Activated B cell treated with CpG ODN at 0.5 μM for 24 hours (primary cell): ENCODE measurements at places on chromosomes 7 and 10.

GRCh38 chr7:20241911-20242261, 24.7 kb upstream of the MACC1 start:
- DNase-seq = no peak

DNA sequence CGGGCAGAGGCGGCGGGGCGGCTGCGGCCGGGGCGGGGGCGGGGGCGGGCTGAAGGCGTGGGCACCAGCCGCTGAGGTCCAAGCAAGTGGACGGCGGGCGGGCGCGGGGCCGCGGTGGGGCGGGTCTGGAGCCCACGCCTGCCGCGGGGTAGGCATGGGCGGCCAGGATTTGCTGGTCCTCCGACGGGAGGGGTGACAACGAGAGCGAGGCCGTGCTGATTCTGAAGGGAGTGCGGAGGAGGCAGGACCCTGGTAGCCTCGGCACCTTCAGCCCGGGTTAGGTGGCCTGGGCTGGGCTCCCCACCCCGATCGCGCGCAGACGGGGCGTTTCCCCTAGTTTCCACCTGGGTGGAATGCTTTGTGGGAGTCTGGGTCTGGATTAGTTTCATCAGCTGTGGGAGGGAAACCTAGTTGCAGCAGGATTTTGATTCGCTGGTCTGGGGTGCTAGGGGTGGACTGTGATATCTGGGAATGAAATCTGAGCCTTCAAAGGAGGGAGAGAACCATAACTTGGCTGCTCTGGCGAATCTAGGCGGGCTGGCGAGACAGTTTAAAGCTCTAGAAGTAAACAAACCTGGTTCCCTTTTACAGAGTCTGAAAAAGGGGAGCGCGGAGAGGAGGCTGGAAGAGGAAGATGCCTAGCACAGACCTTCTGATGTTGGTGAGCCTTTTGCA, 609 bp downstream of the SGPL1 start:
- DNase-seq = no peak

- no peak for DNase-seq
These were observed 103.8 kb downstream of the ATE1 start for GRCh38 chr10:121823993-121824463.

DNA sequence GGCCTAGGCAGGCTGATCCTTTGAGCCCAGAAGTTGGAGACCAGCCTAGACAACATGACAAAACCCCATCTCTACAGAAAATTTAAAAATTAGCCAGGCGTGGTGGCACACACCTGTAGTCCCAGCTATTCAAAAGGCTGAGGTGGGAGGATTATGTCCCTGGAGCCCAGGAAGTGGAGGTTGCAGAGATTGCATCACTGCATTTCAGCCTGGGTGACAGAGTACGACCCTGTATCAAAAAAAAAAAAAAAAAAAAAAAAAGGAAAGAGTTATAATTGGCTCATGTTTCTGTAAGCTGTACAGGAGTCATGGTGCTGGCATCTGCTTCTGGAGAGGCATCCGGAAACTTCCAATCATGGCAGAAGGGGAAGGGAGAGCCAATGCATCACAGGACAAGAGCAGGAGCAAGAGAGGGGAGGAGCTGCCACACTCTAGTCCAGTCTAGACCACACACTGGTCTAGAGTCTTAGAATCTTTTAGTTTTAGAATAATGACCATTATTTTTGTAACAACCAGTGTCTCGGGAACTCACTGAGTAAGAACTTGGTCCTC, 16.8 kb downstream of the DOCK1 start:
- DNase-seq = no peak

DNA sequence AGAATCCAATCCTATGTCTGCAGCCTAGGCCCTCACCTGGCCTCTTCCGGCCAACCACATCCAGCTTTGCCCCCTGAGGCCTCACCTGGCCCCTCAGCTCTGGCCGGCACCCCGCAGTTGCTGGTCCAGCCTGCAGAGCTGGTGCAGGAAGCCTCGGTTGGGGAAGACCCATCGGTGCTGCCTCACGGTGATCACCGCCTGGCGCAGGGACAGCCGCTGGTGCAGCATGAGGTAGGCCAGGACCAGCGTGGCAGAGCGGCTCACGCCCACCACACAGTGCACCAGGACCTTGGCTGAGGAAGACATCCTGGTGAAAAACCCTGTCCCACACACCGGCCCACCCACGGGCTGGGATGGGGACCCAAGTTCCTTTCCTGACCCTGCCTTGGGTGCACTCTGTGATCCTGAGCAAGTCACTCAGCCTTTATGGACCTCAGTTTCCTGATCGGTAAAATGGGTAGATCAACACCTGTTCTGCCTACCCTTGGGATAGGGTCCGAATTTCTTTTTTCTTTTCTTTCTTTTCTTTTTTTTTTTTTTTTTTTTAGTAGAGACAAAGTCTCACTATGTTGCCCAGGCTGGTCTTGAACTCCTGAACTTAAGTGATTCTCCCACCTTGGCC, 5.8 kb upstream of the SAMD8 start:
- no peak for DNase-seq

GRCh38 chr10:42988517-42989395, 88.1 kb upstream of the RET start:
- no peak for DNase-seq

GRCh38 chr10:89242345-89242684, 9.3 kb downstream of the LIPA start:
- no peak for DNase-seq

DNA sequence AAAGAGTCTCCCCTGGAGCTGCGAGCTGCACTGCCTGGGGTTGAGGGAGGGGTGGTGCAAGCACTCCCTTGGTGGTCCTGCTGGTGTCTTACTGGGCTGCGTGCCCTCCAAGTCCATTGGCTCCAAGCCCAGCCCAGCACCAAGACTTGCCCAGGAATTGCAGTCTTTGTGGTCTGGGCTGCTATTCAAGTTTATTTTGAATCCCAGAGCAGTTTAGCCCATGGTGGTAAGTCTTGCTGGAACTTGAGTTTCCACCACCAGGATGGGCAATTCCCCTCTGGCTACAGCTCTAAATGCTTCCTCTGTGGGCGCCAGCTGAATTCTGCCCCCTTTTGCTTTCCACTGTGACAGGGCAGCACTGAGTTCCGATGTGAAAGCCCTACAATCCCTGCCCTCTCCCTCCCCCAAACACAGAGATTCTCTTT, 25.1 kb downstream of the GALNT11 start:
- DNase-seq = no peak

- DNase-seq = no peak
These were observed 12.3 kb upstream of the DLD start for GRCh38 chr7:107878636-107879035.

DNA sequence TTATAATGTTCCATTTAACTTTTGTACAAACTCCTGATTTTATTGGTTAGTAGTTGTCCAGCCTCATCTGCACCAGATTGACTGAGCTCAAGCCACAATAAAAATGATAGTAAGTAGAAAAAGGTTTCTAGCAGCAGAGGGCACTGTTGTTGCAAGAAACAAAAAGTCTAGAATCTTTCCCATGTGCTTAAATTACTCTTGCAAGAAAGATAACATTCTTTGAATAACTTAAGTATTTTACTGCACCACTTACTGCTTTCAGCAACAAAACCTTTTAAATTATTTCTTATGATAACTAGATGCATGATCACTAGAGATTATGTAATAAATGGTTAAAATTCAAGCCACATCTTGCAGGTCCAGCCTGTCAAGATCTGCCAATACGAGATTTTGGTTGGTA, 27.0 kb downstream of the LMOD2 start:
- DNase-seq = no peak

GRCh38 chr7:155533120-155533826, 13.1 kb downstream of the CNPY1 start:
- no peak for DNase-seq

- no peak for DNase-seq
These were observed 498.3 kb downstream of the SORCS3 start for GRCh38 chr10:105139363-105139896.

GRCh38 chr7:111096997-111097396, 6.1 kb downstream of the LRRN3 start:
- DNase-seq = no peak

DNA sequence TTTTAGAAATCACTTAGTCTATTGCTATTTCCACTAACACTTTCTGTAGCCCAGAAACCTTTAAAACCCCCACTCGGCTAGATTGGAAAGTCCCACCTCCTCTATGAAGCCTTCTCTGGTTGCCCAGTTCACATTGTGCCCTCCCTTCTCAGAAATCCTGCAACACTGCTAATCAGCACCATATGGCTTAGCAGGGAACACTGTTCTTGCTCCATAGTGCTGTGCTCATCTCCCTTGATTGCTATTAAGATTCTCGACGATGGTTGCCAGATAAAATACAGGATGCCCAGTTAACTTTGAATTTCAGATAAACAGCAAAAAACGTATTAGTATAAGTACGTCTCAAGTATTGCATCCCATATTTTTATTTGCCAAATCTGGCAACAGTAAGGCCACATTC, 40.1 kb upstream of the XPNPEP1 start:
- DNase-seq = no peak

DNA sequence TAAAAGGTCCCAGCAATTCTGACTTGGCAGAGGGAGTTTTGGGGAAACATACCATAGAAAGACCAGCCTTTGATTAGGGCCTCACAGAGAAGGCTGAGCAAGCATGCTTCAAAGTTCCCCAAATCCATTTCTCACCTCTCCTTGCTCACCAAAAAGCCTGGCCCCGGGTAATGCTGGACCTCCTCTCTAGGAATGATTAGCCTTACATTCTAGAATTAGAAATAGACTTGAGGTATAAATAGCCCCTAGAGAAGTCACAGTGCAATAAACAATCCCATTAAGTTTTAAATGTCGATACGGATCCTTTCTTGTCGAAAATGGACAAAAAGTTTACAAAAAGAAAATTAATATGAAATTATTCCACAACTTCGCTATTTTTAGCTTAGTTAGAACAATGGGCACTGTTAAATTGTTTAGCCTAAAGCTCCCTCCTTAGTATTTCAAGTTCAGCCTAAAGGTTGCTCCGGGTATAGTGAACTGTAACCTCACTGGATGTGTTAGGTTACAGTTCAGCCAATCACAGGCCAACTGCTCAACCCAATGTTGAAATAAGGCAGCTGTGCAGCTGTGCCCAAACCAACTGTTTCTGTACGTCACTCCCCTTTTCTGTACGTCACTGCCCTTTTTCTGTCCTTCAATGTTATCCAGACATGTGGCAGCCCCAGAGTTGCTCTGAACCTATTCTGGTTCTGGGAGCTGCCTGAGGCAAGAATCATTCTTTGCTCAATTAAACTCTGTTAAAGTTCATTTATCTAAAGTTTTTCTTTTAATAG, 7.9 kb upstream of the GSDME start:
- DNase-seq = no peak

DNA sequence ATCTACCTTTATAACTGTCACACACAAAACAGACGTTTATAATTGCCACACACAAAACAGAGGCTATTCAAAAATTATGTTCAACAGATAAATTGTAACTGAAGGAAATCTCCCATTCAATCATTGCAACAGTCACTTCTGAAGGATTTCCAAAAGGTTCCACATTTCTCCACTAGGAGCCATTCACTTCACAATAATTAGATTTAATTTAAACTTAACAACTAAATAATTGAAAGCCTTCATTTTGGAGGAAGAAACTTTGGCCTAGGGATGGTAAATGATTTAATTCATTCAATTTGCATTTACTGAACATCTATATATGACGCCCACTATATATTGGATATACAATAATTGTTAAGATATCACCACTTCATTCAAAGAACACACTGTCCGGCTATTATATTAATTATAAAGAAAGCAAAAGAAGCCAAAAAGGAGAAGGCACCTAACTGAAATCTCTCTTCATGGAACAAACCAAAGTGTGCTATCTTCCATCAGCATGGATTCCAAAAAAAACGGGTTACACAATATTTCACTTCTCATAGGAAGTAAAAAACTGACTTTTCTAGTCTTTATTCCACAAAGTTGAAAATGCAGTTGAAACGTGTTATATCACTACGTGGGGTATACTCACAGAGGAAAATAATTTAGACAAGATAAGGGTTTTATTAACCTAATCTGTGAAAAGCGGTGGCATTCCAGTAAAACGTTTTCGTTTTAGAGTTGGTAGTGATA, 1.7 kb downstream of the ATAD1 start:
- DNase-seq = no peak

GRCh38 chr10:93113042-93113441, 39.3 kb downstream of the CYP26A1 start:
- DNase-seq = no peak

DNA sequence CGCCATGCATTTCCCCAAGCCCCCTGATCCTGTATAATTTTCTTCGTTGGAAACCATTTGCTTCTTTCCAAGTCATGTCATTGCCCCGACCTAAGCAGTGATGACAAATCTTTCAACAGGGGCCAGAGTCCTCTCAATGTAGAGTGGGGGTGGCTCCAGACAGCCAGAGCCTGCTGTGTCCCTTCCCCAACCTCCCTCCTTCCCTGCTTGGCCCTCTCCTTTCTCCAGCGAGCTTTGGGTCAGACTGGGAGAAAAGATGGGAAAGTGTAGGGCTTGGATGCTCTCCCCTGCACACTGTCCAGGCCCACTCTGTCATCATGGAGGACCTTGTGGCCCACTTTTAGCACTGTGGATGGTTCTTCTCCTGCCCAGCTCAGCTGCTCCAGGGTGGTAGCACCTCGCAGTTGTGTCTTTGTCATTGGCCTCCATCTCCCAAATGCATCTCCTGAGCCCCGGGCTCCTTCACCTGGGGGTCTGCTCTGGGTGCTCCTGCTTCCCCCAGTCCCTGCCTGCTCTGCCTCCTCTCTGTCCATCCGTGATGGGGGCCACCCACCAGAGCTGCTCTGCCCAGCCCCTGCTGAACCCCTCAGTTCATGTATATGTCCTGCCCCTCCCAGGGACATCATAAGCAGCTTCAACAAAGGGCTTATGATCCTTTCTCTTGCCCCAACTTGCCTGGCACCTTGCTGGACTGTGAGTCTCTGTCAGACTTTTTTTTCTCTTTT, 37.5 kb downstream of the BTBD16 start:
- DNase-seq = no peak

GRCh38 chr10:97882142-97883091, 32.8 kb downstream of the GOLGA7B start:
- DNase-seq = no peak

DNA sequence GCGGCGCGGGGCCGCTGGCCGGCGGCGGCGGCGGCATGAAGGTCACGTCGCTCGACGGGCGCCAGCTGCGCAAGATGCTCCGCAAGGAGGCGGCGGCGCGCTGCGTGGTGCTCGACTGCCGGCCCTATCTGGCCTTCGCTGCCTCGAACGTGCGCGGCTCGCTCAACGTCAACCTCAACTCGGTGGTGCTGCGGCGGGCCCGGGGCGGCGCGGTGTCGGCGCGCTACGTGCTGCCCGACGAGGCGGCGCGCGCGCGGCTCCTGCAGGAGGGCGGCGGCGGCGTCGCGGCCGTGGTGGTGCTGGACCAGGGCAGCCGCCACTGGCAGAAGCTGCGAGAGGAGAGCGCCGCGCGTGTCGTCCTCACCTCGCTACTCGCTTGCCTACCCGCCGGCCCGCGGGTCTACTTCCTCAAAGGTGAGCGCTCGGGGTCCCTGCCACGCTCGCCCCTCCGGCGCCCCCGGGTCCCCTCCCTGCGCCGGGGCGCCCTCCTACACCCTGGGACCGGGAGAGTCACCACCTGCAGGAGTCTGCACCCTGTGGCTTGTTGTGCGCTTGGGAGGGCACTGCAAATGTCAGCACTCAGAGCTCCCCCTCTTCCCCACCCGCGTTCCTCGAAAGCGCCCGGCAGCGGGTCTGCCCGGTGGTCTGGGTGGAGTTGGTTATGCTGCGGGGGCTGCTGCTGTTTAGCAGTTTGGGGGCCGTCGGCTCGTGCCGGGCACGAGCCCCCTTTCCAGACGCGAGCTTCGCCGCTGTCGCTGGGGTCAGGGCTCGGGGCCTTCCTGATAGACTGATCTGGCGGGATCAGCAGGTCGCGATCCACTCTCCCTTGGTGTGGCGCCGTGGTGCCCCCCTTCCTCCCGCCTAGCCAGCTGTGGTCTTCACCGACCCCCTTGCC, 627 bp downstream of the DUSP5 start:
- peak; percentile 57 for DNase-seq
